NCI-H1930 (cell line): ENCODE measurements at places on chromosomes 12 and 14.

GRCh38 chr12:68113644-68114043, 45.9 kb downstream of the IFNG start:
- no peak for DNase-seq

DNA sequence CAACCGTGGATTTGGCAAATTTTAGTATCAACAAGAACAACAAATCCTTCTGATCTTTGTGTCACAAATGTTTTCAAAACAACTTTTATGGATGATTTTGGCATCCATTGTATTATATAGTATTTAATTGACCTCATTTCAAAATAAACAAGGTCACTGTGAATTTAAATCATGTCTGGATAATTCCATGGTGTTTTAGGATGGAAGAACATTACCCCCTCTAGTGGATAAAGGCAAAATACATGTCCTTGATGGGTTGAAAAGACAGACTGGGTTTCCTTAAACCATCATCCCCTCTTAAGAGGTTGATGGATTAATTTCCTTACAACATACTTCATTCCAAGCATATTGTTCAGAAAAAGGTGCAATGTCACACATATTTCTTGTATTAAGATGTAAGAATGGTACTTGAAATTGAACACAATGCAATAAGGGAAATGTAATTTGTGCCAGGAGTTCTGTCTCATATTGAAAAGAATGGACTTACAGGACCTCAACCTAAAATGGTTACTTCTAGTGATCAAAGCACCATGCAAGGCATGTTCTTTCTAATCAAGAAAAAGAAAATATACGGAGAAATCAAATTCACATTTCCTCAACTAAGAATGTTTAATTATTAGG, 352.0 kb downstream of the BCAT1 start:
- DNase-seq: no peak

DNA sequence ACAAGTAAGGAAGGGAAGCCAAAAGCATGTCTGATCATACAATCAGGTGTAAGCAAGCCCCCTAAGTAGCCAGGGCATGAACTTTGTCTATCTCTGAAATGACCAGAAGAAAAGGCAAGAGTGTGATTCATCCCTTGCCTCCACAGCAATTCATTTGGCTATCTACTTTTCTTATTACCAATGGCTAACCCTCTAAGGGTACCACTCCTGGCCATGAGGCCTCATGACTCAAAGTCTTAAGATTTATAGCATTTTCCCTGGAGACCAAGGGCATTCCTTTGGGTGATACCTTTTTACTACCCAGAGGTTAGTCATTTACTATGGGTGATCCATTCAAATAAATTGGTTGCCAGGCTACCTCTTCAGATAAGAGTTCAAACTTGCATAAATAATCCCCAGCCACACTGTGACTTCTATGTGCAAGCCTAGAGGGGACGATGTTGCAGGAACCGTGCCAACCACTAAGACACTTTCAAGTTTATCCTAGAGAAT, 1.5 kb upstream of the LGALS3 start:
- no peak for DNase-seq

- no peak for DNase-seq
These were observed 11.2 kb downstream of the OSBPL8 start for GRCh38 chr12:76548222-76548837.

DNA sequence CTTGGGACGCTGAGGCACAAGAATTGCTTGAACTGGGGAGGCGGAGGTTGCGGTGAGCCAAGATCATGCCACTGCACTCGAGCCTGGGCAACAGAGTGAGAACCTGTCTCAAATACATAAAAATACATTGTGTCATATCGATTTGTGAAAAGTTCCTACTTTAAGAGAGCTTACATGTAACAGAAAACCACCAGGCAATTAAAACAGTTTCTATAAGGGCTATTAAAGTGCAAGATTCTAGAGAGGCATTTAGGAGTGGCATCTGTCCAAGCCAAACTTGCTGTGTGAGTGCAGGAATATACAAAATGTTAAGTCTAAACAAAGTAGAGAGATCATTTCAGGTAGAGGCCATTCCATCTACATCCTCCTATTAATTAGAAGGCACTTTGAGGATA, 1.7 kb upstream of the NEK9 start:
- DNase-seq: no peak

DNA sequence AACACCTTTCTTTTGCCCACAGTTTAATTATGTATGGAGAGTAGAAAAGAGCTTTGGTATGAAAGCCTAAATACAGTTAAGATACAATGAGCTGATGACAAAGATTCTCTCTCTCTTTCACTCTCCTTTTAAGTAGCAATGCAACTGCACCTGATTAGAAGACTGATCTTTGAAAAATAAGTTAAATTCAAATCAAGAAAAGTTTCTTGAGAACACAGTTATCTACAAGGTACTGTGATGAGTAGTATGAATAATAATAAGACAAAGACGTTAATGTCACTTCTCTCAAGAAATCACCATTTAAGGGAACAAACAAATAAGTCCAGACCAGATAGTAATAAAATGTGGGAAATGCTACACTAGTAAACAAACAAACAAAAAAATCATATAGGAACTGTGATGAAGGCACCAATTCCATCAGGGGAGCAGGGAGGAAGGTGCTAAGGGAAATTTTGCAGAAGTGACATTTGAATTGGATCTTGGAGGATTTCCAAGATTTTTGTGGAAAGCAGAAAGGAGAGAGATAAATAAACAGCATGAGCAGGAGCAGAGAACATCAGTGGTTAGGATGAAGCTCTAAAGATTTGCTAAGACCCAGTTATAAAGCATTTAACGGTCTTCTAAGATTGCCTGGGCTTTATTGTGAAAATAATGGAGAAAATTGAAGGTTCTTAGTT, 65.2 kb upstream of the STK38L start:
- DNase-seq: no peak

DNA sequence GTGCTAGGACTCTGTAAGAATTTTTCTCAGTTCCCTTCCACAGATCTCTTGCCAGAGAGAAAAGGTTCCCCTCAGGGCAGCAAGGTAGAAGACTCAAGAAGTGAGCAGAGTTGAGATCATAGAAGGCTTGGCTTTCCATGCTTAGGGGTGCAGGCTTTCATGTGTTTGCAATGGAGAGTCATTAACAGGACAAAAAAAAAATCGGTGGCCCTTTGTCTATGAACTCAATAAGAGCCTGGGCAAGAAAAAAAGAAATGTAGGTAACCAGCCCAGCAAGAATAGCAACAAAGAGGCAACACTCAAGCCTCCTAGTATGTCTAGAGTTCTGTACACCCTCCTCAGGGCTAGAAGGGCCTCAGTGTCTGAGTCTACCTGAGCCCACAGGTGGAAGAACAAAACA, 23.4 kb upstream of the LRP6 start:
- DNase-seq: no peak

DNA sequence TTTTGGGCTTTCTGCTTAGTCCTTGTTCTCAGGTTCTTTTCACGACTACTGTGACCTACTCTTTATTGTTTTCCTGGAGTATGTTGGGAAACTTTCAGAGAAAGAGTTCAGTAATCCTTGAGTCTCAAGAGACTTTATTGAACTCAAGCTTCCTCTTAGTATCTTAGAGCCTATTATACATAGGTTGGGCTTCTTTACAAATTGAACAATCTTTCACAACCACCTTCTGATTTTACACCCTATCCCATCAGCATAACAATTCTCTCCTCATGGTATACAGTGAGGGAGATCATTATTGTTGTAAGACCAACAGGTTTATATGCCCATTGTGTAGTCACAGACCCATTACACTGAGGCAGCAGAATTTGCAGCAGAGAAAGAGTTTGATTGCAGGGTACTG, 193.2 kb upstream of the IGF1 start:
- DNase-seq: no peak

DNA sequence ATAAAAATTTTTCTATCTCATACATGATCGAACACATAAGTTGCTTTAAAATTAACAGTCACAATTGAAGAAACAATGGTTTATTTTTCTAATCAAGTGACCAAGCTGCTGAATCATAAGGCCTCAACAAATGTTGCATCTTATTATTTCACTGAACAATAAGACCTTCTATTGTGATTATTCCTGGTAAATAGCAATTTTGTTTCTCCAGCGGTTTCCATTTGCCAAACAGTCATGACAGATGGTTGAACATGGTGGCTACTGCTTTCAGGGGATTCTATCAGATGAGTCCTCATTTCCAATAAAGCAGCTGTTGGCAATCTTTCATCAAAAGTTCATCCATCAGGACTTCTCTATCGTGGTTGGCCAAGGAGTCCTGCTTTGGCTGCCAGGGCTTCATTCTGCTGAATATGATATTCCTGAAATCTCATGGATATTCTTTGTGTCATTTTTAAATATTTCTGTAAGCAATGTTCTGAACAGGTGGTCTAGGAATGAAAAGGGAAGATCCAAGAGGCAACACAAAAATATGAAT, 13.0 kb downstream of the TOMM20L start:
- DNase-seq: no peak

DNA sequence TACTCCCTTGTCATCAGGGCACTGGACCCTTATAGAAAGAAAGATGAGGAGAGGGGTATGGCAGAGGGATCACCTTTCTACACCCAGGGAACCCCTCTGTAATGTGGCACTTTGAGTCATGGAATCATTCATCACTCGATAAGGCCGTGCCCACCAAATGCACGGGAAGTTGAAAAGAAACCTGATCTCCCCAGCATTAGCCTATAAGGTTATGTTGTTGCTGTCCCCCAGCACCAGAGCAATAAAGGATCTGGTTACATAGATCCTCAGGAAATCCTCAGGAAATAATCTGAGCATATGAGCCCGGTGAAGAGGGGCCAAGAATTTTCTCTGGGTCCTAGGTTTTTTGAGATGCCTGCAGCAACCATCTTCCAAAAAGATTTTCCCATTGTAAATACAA, 148.8 kb upstream of the CRY1 start:
- DNase-seq: no peak

DNA sequence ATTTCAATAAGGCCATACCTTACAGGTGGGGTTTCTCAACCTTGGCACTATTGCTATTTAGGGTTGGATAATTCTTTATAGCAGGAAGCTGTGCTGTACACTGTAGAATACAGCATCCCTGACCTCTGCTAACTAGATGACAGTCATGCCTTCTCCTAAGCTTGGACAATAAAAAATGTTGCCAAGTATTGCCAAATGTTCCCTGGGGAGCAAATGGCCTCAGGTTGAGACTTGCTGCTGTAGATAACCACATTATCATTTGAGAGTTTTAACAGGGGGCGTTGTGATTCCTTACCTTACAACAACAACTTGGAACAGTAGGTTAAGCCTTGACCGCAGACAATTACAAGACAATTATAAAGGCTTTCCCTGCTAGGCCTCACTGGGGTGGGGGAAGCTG, 1073.6 kb upstream of the TMEM132C start:
- no peak for DNase-seq

GRCh38 chr12:74488134-74488533, 49.5 kb upstream of the ATXN7L3B start:
- DNase-seq: no peak

GRCh38 chr12:26298785-26299621, 103.6 kb downstream of the SSPN start:
- no peak for DNase-seq

DNA sequence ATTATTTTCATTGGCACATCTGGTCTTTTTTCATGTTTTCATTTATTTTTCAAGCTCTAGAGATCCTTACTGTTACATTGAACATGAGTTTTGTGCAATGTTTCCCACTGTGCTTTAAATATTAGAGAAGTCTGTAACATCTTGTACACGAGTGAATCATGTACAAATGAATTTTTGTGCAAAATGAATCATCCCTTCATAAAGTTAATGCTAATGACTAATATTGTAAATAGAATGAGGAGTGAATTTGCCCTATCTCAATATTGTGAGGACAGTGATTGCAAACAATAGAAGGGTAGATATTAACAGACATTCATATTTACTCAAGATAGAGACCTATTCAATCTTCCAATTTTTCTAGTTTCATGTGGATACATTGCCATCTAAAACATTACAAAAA, 463.3 kb upstream of the FOXG1 start:
- no peak for DNase-seq

- no peak for DNase-seq
These were observed 131.2 kb downstream of the SCARB1 start for GRCh38 chr12:124732275-124733075.

GRCh38 chr14:57999979-58000378, 134.1 kb upstream of the SLC35F4 start:
- DNase-seq: no peak

GRCh38 chr14:77738559-77739250, 22.3 kb downstream of the SNW1 start:
- DNase-seq: no peak

DNA sequence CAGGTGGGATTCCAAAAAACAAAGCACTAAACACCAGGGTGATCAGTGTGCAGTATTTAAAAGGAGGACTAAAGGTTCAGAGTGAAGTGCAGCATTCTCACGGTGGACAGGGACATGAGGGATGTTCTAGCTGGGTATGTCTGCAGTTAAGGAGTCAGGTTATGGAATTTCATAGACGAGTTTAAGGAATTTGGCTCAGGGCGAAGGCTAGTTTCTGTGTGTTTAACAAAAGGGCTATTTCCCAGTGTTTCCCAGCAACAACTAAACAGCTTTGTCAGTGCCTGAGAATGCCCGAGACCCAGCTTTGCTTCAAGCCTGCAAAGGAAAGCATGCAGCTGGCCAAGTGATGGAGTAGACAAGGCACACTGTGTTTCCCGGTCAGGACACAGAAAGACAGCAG, 7.0 kb downstream of the KRT1 start:
- DNase-seq: no peak

- peak; percentile 89 for DNase-seq
These were observed at the start of gene ATXN2 for GRCh38 chr12:111598637-111599452. ATXN2 (minus strand) TSS chr12:111599315; CDS start chr12:111599034, 281 bp downstream.

DNA sequence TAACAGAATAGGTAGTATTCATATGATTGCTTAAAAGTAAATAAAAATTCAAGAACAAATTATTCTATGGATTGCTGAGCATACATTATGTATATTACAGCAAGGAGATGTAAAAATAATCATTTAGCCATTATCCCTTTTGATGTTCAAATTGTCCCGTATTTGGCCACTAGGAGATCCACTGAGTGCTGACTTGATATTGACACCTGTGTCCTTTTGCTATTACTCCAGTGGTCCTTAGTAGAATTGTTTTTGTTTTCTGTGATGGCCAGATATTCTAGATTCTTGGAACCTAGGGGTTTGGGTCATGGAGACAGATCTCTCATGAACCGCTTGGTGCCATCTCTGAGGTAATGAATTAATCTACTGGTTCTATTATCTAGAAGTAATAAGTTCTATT, 16.8 kb downstream of the ERO1A start:
- DNase-seq: no peak

GRCh38 chr14:64388533-64389285, 556 bp downstream of the MTHFD1 start:
- DNase-seq: no peak

- DNase-seq: no peak
These were observed 12.8 kb downstream of the GSKIP start for GRCh38 chr14:96376093-96376492.

- DNase-seq: no peak
These were observed 377.1 kb upstream of the RGS6 start for GRCh38 chr14:71554959-71555612.

- DNase-seq: no peak
These were observed 38.6 kb upstream of the ACTN1 start for GRCh38 chr14:69017706-69018105.
